ENCODE measurements at places on chromosomes 11 and 22.

GRCh38 chr11:19951558-19952115, 208.6 kb downstream of the DBX1 start:
- DNase-seq = peak; percentile 26

DNA sequence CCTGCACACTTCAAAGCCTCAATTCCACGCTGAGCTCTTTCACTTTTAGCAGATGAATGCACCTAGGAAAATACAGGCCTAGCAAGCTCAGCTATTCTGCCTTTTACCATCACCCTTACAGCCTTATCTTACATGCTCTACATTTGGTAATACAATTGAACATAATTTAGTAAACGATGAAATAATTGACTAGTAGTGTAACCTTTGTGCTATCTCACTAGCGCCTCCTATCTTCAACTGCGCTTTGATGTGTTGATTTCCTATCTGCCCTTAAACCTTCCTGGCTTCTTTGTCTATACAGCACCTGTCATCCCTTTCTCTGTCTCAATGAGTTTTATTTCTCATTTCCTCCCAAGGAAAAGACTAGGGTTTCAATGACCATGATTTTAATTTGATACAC, 149.7 kb downstream of the LRRC4C start:
- no peak for DNase-seq

- no peak for DNase-seq
Measured at GRCh38 chr11:18615628-18616392, 16.2 kb downstream of the MISFA start.

GRCh38 chr11:134118006-134118405, 49.1 kb downstream of the JAM3 start:
- DNase-seq = peak; percentile 22

GRCh38 chr11:30012346-30012745, 4.5 kb downstream of the KCNA4 start:
- DNase-seq = no peak
